ENCODE measurements at places on chromosomes 7 and 10.
A peak's percentile ranks its signal among the peaks of the same experiment; 100 is the strongest.

DNA sequence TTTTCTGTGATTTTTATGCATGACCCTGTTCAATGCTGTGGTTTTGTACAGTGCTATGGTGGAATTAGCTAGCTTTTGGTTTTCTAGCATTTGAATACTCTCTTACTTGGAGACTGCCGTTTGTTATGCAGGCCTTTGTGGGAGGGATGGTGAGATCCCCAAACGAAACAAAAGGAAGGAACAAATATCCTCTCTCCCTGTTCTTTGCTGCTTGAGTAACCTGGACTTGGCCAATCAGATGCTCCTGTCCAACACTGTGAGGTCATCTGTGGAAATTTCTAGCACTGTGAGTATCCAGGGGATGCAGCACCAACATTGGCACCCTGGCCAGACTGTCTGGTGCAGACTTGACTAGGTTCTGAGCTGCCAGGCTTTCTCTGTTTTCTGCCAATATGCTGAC, 314.4 kb downstream of the ANKRD30A start:
- no peak for DNase-seq

DNA sequence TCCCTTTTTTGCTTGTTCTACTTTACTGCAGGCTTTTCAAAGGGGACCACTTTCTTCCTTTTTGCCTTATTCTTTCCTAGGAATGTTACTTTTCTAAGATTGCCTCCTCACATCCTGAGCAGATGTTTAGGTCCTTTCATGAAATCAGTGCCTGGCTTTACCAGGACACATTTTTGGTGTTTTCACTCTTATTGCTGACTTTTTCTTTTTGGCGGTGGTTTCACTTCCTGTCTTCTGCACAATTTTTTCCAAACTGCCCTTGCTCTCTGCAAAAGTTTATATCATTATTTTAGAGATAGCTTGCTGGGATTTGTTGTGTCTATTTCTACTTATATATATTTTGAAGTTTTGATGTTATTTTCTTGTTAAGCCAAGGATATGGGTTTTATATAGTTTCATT, 332.2 kb upstream of the MTPN start:
- DNase-seq: no peak

DNA sequence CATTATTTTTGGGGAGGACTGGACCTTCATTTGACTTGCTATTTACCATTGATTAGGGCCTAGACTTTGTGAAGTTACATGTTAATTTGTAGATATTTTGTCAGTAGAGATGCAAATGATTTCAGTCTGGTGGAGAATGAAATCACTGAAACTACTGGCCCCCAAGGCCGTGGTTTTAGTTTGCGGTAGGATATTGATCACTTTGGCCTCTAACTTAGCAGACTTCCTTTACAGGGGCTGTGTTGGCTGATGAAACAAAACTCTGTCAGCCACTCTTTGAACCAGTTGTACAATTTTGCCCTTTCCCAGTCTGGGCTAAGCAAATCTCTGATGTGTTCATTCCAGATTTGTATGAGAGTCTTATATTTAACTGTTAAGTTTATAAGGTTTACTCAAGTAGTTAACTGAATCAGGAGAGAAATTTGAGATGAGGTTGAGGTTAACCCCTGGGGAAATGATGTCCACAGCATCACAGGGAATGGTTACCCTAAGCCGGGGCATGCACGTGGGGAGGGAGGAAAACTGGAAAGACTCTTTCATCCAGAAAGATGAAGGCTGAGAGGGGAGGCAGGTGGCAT, 105.7 kb upstream of the INSIG1 start:
- DNase-seq: no peak

DNA sequence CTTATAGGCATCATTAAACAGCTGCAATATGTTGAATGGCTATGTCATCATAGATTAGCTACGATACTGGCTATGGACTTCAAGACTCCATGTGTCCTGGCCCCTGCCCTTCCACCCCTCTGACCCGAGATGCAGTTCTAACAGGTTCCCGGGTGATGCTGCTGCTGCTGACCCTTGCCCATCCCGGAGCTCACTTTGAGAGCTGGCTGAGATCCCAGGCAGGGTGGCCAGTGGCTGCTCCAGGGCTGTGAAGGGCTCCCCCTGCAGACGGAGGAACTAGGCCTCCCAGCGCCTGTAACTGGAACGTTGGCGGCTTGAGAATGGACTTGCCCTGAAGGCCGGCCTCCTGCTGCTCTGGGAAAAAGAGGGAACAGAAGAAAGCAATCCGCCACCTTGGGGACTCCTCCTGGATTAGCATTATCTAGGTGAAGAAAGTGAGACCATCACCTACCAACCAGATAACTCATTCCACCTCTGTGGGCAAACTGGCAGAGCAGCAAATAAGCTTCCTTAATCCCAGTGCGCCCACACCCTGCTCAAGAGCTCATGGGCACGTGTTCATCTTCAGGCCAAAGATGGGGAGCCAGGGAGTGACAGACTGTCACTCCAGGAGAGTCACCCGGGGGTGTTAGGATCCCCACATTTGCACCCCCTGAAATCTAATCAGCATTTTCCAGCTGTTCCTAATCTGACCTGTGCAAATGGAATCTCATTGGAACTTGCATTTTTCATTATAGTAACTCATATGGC, 56.8 kb downstream of the PARP12 start:
- DNase-seq: peak; percentile 51

DNA sequence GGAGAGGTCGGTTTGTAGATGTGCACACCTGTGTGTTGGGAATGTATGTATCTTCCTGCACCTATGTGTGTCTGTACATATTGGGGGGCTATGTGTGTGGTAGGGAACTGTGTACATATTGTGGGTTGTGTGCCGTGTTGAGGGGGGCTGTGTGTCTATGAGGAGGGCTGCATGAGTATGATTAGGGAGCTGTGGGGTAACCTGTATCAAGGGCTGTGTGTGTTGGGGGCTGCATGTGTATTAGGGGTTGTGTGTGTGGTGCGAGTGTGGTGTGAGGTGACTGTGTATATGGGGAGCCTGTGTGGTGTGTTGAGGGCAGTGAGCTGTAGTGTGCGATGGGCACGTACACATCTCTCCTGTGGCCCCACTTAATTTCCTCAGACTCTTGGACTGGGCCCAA, 22.2 kb upstream of the PAX2 start:
- no peak for DNase-seq

- peak; percentile 24 for DNase-seq
These were observed 178.2 kb upstream of the ITGB1 start for GRCh38 chr10:33136271-33136670.

DNA sequence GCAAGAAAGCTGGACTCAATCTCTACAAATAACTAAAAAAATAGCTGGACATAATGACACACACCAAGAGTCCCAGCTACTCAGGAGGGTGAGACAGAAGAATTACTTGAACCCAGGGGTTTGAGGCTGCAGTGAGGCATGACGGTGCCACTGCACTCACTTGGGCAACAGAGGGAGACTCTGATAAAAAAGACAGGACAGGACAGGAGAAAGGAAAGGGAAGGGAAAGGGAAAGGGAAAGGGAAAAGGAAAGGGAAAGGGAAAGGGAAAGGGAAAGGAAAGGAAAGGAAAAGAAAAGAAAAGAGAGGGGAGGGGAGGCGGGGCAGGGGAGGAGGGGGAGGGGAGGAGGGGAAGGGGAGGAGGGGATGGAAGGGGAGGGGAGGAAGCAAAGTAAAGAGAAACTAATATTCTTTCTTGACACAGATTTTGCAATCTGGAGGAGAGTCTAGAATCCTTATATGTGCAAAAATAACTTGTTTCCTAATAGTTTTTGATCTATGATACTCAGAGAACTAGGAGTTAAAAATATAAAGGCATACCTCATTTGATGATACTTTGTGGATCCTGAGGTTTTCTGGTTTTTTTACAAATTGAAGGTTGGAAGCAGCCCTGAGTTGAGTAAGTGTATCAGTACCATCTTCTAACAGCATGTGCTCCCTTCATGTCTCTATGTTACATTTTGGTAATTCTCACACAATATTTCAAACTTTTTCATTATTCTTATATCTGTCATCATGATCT, 8.0 kb downstream of the SAR1A start:
- peak; percentile 28 for DNase-seq

DNA sequence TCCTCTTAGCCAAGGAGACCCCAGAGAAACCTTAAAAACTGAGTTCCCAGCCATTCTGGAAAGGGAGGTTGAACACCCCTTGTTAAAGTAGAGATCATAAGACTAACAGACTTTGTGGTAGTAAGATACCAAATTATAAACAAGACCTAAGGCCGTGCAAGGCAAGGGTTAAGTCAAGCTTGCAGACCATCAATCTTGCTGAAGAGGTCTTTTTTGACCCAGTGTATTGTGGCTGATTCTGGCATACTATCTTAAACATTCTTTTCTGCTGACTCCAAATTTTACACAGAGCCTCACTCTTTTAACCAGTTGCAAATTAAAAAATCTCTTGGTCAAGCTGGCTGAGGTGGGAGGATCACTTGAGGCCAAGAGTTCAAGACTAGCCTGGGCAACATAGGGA, 1.2 kb upstream of the TBRG4 start:
- DNase-seq: peak; percentile 19

DNA sequence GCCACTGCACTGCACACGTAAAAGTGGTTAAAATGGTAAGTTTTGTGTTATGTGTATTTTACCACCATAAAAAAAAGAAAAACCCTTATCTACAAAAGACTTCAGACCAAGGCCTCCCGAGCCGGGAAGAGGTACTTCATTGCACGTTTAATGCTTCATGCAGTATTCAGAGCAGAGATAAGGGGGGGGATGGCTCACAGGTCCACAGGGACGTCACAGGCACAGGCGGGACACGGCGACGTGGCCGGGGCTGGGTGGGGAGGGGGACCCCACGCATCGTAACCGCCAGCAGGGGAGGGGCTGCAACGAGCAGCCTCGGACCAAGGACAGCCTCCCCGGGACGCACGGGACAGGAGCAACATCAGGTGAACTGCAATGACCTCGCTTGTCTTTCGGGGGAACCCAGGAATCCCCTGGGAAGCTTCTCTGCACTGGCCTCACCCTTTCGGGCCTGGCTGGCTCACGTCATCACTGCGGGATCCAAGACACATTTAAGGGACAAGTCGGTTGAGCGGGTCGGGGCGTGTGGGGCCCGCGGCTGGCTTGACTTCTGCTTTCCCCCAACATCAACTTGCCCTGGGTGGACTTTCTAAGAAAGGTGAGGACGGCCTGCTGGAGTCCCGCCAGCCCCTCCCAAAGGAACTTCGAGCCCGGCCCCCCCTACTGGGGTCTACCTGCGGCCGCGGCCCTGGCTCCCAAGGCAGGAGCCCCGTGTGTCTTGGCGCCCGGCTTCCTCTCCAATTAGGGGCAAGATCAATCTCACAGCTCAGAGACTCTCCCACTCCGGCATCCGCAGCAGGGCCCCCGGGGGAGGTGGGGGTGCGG, 29.6 kb upstream of the PDGFA start:
- DNase-seq: no peak

GRCh38 chr7:80659120-80660055, 20.9 kb downstream of the CD36 start:
- DNase-seq: peak; percentile 38

DNA sequence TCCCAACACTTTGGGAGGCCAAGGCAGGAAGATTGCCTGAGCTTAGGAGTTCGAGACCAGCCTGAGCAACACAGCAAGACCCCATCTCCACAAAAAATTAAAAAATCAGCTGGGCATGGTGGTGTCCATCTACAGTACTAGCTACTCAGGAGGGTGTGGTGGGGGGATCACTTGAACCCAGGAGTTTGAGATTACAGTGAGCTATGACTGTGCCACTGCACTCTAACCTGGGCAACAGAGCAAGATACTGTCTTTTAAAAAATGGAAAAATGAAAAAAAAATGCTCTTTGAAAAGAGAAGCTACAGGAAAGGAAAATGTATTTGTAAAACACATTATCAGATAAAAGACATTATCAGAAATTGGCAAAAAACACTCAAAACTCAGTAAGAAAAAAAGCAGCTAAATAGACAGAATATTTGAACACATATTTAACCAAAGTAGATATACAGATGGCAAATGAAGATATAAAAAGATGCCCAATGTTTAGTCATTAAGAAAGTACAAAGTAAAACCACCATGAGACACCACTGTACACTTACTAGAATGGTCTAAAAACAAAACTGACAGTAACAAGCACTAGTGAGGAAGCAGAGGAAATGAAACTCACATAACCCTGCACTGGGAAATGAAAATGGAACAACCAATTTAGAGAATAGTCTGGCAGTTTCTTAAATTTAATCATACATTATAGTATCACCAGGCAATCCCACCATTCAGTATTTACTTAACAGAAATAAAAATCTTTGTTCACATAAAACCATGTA, 40.5 kb downstream of the NRBF2 start:
- DNase-seq: no peak

DNA sequence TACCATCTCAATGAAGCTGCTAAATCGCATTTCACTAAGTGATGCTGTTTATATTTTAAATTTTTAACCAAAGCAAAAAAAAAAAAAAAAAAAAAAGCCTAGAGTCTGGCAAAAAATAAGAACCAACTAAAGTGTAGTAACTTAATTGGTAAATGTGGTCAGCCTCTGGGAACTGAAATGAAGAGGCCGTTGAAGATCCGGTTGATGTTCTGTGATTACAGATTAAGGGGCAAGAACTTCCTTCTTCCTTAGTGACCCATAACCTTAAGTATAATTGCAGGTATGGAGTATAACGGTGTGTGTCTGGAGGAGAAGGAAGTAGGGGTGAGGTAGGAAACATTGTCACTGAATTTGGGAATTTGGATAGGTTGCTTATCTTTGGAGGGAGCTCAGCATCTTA, 7.7 kb upstream of the SRGN start:
- no peak for DNase-seq

GRCh38 chr10:117002206-117002605, 2.8 kb downstream of the SHTN1 start:
- no peak for DNase-seq

DNA sequence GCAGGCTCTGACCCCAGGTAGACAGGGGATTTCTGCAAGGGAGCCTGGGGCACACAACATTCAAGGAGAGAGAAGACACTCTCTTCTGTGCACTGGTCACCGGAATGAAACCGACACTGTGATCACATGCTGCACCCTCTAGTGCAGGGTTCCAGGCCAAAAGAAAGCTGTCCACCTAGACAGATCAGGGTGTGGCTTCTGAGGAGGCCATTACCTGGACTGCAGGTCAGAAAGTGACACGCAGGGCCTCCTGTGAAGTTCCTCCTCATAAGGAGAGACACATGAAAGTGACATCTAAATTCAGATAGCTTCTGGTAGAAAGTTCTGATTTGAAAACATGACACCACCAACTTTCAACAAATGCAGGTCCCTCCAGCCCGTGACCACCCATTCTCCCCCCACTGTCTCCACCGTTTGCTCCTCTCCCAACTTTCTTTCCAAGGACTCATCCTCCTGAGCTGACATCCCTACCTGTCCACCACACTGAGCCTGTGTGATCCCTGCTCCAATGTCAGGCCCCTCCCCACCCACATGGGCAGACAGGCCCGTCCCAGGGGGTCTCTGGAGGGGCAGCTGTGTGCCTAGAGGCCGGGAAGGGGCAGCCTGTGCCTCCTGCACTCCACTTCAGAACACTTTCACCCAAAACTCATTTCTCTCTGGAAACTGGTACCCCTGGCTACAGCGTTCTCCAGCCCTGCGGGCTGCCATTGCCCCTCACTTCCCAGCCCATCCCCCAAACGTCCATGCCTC, 198.0 kb downstream of the TNS3 start:
- DNase-seq: no peak

DNA sequence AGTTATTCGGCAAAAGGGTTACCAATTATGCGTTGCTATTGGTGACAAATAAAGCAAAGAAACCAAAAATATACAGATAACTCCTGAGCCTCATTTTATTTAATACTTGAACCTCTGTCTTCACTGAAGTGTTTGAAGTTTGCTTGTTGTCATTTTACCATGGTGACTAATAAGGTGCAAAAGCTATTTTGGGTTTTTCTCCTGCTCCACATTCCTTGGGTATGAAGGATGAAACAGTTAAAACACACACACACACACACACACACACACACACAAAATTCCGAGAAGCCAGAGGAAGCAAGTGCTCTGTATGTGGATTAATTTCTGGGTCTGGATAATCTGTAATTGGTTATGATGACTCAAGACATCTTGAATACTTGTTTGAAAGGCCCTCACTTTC, 246.5 kb downstream of the COBL start:
- no peak for DNase-seq

Measured in mesenchymal stem cell (in vitro differentiated cells and primary cell).